ENCODE measurements at places on chromosomes 1 and 21.

- no peak for DNase-seq
These were observed 87.3 kb upstream of the KAZN start for GRCh38 chr1:14511166-14511680.

DNA sequence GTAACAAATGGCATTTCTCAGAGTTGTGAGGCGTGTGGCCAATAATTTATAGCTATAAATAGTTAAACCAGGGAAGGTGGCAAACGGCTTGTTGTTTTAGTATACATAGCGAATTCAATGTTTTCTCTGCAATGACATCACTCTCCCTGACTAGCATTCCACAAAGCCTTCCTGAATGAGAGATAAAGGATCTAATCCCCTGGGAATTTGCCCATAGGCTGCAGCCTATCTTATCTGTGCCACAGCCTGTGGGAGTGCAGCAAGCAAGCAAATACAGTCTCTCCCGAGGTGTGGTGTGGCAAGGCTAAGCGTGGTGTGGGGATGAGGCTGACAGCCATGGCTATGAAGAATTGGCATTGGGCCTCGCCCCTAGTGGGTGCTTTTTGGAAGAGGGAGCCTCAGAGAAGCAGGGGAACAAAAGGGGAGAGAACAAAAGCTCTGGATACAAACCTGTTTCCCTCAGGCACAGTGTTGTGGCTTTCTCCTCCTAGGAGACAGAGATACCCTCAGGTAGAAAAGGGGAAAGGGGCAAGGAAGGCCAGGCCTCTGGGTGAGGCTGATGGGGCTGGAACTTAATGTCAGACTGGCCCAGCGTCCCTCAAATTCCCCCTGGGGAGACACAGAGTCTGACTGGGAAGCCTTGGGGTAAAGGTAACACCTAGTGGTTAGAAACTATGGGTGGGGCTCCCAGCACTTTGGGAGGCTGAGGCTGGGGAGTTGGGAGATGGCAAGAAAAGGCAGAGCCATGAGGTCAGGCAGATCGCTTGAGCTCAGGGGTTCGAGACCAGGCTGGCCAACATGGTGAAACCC is 8.9 kb downstream of the TAGLN2 start:
- DNase-seq, result no peak

- no peak for DNase-seq
These were observed 632.0 kb downstream of the SMYD3 start for GRCh38 chr1:245874942-245875580.

GRCh38 chr1:213050745-213051126 is 305 bp upstream of the RPS6KC1 start:
- no peak for DNase-seq

- no peak for DNase-seq
These were observed 15.1 kb downstream of the THBS3 start for GRCh38 chr1:155192346-155193274.

GRCh38 chr1:85603086-85603880 is 22.7 kb downstream of the CCN1 start:
- no peak for DNase-seq

DNA sequence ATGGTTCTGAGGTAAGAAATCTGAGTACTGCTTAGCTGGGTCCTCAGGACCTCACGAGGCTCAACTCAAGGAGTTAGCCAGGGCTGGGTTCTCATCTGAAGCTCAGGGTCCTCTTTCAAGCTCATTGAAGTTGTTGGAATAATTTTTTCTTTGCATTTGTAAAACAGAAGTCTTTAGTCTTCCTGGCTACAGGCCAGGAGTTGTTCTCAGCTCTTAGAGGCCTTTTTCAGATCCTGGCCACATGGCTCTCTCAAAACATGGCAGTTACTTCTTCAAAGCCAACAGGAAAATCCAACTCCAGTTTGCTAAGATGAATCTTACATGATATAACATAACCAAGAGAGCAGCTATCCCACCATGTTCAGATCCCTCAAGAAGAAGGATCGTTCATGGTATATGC is 92.3 kb upstream of the CHODL start:
- no peak for DNase-seq

DNA sequence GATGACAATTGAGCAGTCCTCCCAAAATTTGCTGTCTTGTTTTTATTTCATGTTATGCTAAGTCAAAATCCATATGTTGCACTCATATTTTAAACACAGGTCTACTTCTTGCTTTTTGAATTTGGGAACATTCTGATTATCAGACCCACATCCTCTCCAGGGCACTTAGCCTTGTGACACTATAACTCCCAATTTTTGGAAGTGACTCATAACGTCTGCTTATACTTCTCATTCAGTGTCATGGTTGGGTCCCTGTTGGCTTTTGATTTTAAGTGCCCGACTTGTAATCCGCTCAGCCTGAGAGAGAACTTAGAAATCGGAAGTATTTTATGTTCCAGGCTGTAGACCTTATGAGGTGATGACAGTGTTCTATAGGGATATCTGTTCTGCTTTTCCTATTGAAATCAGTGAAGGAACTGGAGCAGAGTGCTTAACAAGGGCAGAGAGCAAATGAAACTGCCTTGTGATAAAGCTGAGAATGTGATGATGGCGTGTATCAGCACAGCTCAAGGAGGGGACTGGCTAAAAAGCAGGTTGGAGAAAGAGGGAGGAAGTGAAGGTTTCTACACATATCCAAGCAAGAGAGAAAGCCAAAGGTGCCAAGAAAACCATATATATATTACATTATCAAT is 136.0 kb downstream of the HLX start:
- DNase-seq, result no peak

GRCh38 chr1:186985889-186986491 is 157.2 kb downstream of the PLA2G4A start:
- peak; percentile 77 for DNase-seq

GRCh38 chr1:43760745-43761317 is 53.5 kb downstream of the ST3GAL3 start:
- DNase-seq, result no peak

DNA sequence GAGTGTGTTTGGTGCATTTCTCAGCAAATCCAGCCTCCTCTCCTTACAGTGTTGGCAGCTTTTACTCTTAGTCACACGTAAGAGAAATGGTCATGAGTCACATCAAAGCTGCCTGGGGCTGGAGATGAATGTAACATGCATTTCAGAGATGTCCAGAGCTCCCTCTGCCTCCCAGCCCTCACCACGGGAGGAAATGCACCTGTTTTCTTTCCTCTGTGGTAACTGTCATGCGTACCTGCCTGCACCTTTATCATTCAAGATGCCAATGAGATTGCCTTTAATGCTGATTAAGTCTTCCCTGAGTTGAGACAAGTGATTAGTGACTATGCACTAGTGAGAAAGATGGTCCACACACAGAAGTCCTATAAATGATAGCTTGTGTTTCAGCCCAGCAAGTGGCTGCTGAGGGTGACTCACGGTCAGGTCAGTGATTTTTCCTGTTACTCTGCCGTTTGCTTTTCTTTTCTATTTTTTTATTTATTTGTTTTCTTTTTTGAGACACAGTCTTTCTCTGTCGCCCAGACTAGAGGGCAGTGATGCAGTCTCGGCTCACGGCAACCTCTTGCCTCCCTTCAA is 277.3 kb upstream of the FMN2 start:
- DNase-seq, result no peak
